Diencephalon (tissue), 1 donor: ENCODE measurements at places on chromosomes 2 and 18. TPM values are rescaled to one million over a fixed set of nuclear protein-coding genes. Genes with fewer than 3 reads are reported as not detected.

SRD5A2 gene
- 0.23 TPM for total RNA-seq

TUBA3E gene
- not detected for total RNA-seq

GKN1 gene
- total RNA-seq = not detected

NR4A2 gene
- total RNA-seq = 2.5 TPM

TGFA gene
- total RNA-seq = 18.2 TPM

TMEFF2 gene
- total RNA-seq = 55.4 TPM

SPP2 gene
- total RNA-seq = not detected

DNAJC5G gene
- 0.23 TPM for total RNA-seq

CDK5R2 gene
- 13.4 TPM for total RNA-seq

CCDC121 gene
- total RNA-seq = 6.7 TPM

RPRD1A gene
- 143 TPM for total RNA-seq

ZEB2 gene
- total RNA-seq = 82.8 TPM

LCT gene
- not detected for total RNA-seq

LIMS1 gene
- 20.8 TPM for total RNA-seq
